ENCODE measurements at places on chromosomes 7 and 10. TPM values are rescaled to one million over a fixed set of nuclear protein-coding genes. Genes with fewer than 3 reads are reported as not detected.

- H3K27me3 ChIP-seq: no peaks in the 10 kb centered on the region
- H3K4me3 ChIP-seq: no peak overlapping the region
- no peaks in the 10 kb centered on the region for H3K36me3 ChIP-seq
- no peaks in the 10 kb centered on the region for H3K4me1 ChIP-seq
- peak; percentile 44 for DNase-seq
Observed at GRCh38 chr7:157558875-157559595, 222.2 kb downstream of the DNAJB6 start.

COL28A1 gene
- not detected for total RNA-seq

GRCh38 chr7:11120675-11121220, 147.1 kb downstream of the PHF14 start:
- peak overlapping the region; percentile 48 for H3K4me3 ChIP-seq
- H3K4me1 ChIP-seq: peaks cover 7% of the 10 kb centered on the region
- no peak overlapping the region for H3K27ac ChIP-seq
- no peak for DNase-seq
- H3K27me3 ChIP-seq: no peaks in the 10 kb centered on the region

DNA sequence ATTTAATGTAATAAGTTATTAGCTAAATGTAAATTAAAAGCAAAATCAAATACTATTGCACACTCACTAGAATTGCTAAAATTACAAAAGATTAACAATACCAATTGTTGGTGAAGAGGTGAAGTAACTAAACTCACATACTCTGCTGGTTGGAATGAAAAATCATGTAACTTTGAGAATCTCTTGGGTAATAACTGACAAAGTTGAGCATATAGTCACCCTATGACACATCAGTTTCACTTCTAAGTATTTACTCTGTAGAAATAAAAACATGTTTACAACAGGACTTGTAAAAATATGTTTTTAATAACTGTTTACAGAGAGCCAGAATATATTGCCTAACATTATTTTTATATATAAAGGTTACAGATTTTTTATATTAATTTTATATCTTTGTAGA, 33.6 kb downstream of the CNTNAP2 start:
- H3K27me3 ChIP-seq: no peaks in the 10 kb centered on the region
- no peaks in the 10 kb centered on the region for H3K4me1 ChIP-seq
- no peak overlapping the region for H3K27ac ChIP-seq
- no peak for DNase-seq

GRCh38 chr10:132417257-132417910, 20.4 kb downstream of the PWWP2B start:
- no peak overlapping the region for H3K27ac ChIP-seq
- peaks cover 8% of the 10 kb centered on the region for H3K36me3 ChIP-seq
- DNase-seq: no peak

GRCh38 chr7:117411539-117411938, 15.8 kb downstream of the ASZ1 start:
- no peak overlapping the region for H3K4me3 ChIP-seq
- H3K27ac ChIP-seq: no peak overlapping the region
- no peaks in the 10 kb centered on the region for H3K36me3 ChIP-seq
- H3K27me3 ChIP-seq: no peaks in the 10 kb centered on the region

DNA sequence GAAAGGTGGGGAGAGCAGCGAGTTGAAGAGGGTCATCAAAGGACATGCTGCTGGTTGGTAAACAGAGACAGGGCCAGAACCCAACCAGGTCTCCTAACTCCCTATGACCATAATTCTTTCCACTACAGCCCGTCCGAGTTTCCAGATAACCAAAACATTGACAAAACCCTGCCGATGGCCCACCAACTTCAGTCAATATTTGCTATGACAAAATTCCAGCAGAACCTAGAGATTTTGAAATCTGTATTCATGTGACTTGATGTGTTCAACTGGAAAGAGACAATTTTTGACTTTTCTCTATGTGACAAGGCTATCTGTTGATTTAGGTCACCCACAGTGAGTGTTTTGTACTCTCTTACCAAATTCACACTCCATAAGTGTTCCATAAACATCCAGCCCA, 86.7 kb downstream of the NHLRC2 start:
- H3K36me3 ChIP-seq: no peaks in the 10 kb centered on the region
- no peaks in the 10 kb centered on the region for H3K4me1 ChIP-seq
- no peak overlapping the region for H3K27ac ChIP-seq
- no peak for DNase-seq
- no peak overlapping the region for H3K4me3 ChIP-seq

Data from natural killer cell treated with Interleukin-12 subunit alpha and Interleukin-12 subunit beta and Interleukin-15 and Interleukin-18, amount 100 ng/mL, for 72 hours (primary cell).